Thoracic aorta (tissue), 2 donors: ENCODE measurements at places on chromosomes 2 and 18.

DNA sequence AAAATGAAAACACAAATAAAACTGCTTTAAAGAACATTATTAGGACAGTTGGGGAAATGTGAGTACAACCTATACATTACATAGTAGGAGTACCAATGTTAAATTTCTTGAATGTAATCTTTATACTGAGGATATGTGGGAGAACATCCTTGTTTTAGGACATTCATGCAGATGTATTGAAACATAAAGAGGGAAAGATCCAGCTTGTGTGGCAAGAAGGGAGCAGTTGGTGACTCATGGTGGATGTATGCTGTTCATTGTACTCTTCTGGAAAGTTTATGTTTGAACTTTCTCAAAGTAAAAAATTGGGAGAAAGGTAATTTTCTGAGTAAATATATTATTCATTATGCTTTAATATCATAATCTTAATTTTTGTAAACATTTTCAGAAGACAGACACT, 132.1 kb upstream of the DLGAP1 start:
- DNase-seq = no peak

DNA sequence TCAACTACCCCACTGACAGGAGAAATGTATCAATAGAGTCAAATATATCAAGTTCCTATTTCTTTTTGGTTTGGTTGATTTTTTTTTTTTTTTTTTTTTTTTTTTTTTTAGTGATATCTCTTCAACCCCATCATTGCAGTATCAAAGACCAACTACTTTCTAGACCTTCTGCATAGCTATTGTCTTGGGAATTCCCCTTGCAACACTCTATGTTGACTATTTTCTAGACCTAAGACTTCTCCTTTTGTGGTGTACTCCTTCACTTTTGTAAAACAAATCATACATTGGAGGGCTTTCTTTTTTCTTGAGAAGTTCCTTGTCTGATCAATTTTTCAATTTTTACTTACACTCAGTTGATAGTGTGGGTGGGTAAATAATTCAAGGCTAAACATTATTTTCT, 46.5 kb upstream of the NR4A2 start:
- DNase-seq = no peak

DNA sequence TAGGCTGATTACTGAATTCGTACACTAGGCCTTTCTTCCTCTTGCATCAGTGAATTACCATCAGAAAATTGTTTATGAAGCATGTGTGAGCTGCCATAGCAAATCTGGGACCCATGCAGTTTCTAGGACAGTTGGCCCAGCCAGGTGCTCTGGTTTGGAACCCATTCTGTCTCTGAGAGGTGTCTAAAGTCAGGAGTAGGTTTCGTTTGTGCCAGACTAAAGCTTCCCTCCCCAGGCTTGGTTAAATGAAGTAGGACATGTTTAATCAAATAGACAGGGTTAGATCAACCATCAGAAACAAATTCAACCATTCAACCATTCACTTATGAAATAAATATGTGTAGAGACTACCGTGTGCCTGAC, 176.9 kb downstream of the ALPK2 start:
- DNase-seq = no peak

GRCh38 chr18:36160959-36161371, 26.3 kb upstream of the MOCOS start:
- no peak for DNase-seq

- no peak for DNase-seq
Measured at GRCh38 chr18:27780061-27780745, 396.7 kb downstream of the CDH2 start.

- no peak for DNase-seq
Measured at GRCh38 chr2:178345951-178346350, 105.0 kb downstream of the PRKRA start.

GRCh38 chr18:2547477-2548087, 23.7 kb downstream of the METTL4 start:
- DNase-seq = no peak

- no peak for DNase-seq
Measured at GRCh38 chr2:4959219-4959618, 733.0 kb upstream of the SOX11 start.

DNA sequence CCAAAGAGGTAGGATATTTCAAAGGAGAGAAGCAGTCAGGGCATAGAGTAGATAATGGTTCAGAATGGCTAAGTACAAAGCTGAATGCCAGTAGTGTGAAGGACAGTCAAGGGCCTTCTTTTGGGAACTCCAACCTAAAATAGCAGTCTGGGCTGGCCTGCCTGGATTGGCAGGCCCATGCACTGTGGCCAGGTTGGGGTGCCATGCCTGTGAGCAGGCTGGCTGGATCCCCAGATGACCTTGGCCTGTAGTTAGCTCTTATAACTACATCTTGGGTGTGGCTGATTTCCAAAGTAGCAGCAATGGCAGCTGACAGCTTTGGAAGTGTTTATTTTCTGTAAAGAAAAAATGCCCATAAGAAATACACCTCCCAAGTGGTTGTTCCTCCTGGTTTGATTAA, 51.5 kb upstream of the ITGB6 start:
- no peak for DNase-seq

DNA sequence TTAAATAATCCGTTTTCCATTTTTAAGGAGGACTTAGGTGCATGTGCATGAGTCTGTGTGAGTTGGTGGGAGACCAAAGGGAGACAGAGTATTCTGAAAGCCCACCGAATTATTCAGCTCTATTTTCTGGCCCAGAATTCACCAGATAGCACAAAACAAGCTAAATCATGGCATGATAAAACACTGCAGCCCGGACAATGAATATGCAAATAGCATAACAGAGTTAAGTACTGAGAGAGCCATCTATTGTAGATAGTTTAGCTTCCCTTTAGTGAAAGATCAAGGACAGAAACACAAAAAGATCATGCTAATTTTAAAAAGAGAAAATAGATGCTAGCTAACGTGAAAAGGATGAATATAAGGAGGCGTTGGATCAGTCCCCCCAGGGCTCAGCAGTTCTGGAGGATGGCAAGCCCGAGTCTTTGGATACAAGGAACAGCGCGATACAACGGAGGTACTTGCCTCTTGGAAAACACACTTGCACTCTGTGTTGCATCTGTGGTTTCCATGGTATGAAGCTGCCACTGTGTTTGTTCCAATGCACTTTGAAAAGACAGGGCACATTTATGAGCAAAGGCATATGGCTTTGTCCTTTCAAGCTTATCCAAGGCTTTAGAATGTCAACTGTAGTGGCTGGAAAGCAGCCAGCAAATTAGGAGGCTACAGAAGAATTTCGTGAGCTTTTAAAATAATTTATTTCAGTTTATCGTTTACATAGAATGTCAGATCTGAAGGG, 119.9 kb downstream of the LYPD1 start:
- DNase-seq = no peak

DNA sequence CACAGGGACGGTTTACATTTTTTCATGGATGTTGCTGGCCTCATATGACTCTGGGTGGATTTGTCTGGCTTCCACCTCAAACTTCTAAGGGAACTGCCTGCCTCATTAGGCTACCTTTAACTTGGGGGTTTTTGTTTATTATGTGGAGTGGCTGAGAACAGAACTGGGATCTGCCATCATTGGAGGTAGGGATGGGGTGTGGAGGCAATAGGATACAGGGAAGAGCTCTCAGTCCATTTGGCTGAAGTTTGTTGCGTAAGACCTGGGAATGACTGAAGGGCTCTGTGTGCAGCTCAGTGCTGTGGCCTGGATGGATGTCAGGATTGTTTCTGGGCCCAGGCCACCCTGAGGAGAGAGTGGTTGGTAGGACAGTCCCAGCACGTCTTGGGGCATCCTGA, 31.2 kb downstream of the ASB1 start:
- no peak for DNase-seq

- DNase-seq = peak; percentile 90
Measured at GRCh38 chr2:69829256-69830044, at the start of gene GMCL1. Gene GMCL1 (plus strand): TSS chr2:69829660. CDS start chr2:69829893, 233 bp downstream.

DNA sequence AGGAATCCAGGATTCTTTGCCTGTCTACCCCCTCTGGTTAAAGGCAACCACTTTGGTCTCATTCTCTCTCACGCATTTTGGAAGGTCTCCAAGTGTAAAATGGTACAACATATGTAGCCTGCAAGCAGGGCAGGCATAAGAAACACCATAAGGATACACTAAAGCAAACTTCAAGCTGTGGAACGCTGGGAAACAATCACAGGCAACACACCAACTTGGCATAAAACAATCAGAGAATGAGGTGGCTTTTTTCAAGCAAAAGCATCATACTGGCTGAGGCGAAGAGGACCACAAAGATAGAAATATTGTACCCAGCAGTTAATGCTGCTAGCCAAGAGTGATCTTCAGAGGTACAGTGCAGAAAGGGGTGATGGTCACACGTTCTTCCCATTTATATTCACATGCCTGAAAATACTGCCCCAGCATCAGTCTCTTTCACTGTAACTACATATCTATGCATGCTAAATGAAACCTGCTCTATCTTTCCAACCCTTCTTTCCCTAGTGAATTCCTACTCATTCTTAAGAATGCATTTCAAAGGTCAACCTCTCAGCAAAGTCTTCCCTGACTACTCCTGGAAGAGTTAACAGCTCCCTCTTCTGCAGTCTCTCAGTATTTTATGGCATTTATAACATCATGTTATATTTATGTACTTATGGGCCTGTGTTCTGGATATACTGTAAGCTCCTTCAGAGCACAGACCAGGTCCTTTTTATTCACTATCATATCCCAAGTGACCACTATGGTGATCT, 71.9 kb upstream of the GALNT5 start:
- DNase-seq = no peak
